NCI-H82 (cell line): ENCODE measurements at places on chromosomes 1 and 21.

DNA sequence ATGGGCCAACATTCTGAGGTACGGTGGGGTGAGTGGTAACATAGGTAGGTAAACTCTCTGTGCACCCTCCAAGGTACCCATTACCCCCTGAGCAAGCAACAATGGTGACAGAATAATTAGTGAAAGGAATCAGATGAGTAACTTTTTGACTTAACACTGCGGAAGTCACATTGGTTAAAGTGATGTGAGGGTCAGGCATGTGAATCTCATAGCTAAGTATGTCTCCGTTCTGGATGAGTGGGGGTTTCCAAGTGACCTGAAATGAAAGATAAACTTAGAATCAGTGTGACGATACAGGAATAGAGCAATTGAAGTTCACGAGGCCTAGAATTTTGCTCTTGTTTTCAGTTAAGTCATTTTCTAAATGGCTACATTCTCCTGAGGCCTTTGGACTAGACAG, 311.7 kb downstream of the KCTD3 start:
- no peak for DNase-seq

- DNase-seq = no peak
These were observed 266.8 kb downstream of the NPHP4 start for GRCh38 chr1:5725406-5725805.

DNA sequence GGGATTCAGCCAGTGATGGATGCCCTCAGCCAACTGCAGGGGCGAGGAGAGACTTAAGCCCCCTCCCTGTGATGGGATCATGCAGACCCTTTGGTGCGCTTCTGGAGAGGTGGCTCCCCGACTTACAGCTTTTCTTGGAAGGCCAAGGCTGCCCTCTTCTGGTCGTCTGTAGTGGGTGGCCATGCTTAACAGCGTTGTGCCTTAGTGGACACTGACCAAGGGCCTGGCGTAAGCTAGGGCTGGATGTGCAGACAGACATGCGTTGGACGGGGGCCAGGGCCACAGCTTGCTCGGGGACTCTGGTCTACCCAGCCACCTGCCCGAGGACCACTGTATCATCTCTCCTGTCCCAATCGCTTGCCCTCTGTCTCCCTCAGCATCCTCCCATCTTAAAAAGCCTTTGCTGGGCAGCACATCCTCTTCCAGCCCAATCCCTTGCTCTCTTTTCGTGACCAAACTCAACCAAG, 5.5 kb downstream of the AZIN2 start:
- DNase-seq = peak; percentile 94

- DNase-seq = peak; percentile 66
These were observed 35.3 kb upstream of the RALGPS2 start for GRCh38 chr1:178689769-178690168.

GRCh38 chr1:237562242-237562823, 328.4 kb downstream of the ZP4 start:
- peak; percentile 95 for DNase-seq

DNA sequence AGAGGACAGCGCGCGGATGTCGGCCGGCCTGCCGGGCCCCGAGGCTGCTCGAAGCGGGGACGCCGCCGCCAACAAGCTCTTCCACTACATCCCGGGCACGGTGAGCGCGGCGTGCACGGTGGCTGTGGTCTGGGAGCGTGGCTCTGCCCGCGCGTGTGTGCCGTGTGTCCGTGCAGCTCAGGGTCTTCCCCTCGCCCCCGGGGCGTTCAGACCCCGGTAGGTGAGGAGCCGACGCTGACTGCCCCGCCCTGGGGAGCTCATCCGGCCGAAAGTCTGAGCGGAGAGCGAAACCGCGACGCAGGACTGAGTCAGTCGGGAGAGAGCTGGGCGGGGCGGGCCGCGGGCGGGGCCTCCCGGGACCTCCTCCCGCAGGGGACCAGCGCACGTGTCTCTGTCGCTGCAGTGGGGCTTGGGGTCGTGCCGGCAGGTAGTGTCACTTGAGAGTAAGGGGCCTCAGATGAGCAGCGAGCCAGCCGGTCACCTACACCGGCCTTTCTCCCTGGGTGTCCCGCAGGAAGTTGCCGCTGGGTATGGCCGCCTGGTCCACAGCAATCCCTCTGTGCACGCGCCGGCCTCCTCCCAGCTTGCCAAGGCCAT, 520 bp downstream of the PLEKHN1 start:
- peak; percentile 63 for DNase-seq

GRCh38 chr1:87887100-87887499, 558.4 kb downstream of the LMO4 start:
- no peak for DNase-seq

- no peak for DNase-seq
These were observed 89.9 kb downstream of the CD247 start for GRCh38 chr1:167428395-167428794.

- DNase-seq = peak; percentile 95
These were observed at the start of the genes CHML and OPN3 for GRCh38 chr1:241640149-241640866. Gene CHML (minus strand): TSS chr1:241640369. CDS start chr1:241635766, 4,603 bp downstream. Gene OPN3 (minus strand): TSS chr1:241640369. CDS start chr1:241640254, 115 bp downstream.

- no peak for DNase-seq
These were observed 35.0 kb upstream of the SCAF4 start for GRCh38 chr21:31766899-31767298.

GRCh38 chr1:66729119-66729518, 23.1 kb upstream of the DYNLT5 start:
- no peak for DNase-seq

DNA sequence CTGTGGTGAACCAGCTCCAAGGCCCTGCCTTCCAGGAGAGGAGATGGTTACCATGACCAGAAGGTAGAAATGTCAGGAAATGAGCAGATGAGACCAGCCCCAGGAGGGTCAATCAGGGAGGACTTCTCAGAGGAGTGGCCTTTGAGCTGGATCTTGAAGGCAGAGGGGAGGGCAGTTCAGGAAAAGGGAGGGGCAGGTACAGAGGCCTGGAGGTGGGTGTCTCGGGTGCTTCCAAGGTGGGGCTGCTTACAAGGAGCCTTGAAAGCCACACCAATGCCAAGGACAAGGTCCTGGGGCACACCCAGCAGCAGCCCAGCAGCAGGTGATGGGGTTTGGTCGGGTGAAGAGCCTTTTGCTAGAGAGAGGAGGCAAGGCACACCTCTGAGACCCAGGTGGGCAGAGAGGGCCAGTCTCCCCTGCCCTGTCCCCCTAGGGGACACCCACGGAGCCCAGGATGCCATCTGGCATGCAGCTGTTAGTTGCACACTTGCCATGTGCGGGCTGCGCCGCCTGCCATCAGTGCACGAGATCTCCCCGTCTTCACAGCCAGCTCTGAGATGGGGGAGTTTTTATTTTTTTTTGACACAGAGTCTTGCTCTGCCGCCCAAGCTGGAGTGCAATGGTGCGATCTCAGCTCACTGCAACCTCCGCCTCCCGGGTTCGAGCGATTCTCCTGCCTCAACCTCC, 18.5 kb downstream of the SLC66A1 start:
- no peak for DNase-seq

GRCh38 chr1:76511558-76512179, 355.6 kb upstream of the ST6GALNAC5 start:
- no peak for DNase-seq

- no peak for DNase-seq
These were observed 290.0 kb upstream of the KAZN start for GRCh38 chr1:14308460-14308859.

DNA sequence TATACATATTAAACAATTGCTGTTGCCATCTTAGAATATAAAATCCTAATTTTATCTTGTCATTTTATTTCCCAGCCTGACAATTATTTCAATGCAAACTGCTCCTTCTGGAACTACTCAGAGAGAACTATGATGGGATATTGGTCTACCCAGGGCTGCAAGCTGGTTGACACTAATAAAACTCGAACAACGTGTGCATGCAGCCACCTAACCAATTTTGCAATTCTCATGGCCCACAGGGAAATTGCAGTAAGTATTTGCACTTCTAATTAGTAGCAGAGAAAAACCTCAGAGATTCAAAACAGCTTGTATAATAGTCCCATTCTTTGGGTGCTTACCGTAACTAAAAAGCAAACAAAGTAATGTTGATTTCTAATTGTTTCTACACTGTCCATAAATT, 167.2 kb downstream of the ADGRL2 start:
- no peak for DNase-seq

GRCh38 chr1:95197616-95198252, 36.3 kb upstream of the RWDD3 start:
- peak; percentile 34 for DNase-seq

GRCh38 chr1:230295367-230295766, 130.8 kb downstream of the PGBD5 start:
- DNase-seq = no peak

DNA sequence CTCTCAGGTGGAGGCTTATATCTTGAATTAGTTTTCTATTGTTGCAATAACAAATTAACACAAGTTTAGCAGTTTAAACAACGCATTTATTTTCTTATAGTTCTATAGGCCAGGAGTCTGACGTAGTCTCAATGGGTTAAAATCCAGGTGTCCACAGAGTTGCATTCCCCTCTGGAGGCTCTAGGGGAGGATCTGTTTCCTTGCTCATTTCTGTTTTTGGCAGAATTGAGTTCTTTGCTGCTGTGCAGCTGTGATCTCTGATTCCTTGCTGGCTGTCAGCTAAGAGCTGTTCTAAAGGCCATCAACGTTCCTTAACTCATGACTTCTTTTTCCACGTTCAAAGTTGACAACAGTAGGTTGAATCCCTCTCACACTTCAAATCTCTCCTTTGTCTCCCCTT, 31.8 kb downstream of the S100A10 start:
- no peak for DNase-seq

- no peak for DNase-seq
These were observed 91.7 kb downstream of the UBE2U start for GRCh38 chr1:64295136-64295535.

GRCh38 chr1:11482701-11483479, 3.9 kb downstream of the DISP3 start:
- DNase-seq = no peak

DNA sequence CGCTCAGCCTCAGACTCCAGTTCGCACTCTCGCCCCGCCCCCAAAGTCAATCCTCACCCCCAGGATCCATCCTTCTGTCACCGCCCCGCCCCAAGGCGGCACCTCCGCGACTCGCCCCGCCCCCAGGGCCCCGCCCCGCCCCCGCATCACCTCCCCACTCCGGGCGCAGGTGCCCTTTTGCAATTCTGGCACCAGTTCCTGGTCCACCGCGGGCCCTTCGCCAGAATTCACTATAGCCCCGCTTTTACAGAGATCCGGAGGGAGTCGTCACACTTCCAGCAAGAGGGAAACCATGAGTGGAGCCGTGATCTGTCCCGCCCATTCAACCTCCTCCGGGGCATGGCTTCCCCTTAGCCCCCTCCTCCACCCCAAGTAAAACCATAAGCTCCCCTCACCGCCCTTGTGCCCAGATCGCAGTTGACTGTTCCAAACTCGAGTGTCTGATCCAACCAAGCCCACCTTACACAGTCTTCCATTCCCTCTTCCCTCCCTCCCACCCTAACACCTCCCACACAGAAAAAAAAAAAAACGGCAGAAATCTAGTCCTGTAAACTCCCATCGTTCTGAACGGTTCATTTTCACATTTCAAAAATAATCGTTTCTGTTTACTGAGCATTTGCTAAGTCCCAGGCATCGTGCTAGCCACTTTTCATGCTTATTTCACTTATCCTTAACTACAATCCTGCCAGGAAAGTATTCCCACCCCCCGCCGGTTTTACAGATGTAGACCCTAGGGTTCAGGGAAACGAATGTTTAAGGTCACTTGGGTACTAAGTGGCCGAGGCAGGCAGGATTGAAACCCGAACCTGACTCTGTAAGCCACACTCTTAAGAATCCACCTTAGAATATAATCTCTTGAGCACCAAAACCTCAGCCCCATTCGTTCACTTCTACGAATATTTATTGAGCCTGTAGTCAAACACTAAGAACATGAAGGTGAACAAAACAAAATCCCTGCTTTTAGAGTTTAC, 1.3 kb upstream of the DNAJC16 start:
- DNase-seq = peak; percentile 89

DNA sequence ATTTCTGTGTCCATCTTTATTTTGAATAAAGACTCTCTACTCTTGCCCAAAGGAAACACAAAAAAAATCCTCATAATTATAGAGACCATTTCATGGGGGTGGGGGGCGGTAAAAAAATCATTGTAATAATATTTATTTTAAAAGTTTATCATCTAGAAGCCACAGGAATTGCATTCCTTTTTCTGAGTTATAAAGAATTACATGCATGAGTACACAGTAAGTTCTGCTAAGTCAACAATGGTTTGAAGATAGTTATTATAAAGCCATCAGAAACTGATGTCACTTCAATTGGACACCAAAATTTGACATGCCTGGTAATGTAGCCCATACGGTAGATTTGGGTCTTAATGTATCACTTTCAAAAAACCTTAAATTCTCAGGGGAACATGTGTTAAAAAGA, 478.1 kb upstream of the NR5A2 start:
- no peak for DNase-seq

DNA sequence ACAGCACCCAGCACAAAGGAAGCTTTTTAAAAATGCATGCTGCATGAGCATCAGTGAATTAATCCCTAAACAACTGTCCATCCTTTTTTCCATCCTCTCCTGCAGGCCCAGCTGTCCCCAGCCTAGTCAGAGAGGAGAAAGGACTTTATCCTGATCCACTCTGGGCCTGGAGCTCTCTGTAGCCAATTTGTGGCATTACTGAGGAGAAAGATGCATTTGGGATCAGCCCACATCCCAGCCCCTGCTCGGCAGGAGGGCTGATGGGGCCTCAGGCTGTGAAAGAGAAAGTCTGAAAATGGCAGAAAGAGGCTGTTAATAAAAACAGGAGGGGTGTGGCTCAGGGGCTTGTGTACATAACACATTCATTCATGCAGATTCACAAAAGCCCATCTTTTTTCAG, 37.5 kb upstream of the ATP2B4 start:
- peak; percentile 86 for DNase-seq

DNA sequence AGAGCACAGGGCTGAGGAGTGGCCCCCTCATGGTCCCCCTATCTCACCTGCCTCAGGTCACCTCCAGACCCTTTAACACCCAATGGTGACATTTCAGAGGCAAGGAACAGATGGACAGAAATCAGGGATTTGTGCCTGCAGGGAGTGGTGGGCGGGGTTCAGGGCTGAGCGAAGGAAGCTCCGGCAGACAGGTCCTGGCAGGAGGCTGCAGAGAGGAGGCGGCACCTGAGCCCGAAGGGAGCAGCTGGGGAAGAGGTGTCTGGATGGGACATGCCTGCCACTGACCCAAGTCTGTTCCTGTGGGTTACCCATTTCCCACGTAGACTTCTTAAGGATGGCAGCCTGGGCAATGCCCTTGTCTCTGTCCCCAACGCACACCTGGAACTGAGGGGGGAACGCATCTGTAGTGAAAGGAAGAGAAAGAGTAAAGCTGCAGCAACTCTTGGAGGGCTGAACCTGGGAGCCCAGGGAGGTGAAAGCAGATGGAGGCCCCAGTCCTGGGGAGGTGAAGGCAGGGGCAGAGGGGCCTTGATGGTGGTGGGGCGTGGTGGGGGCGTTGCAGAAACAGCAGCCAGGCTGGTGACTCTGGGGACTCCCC, 61.6 kb upstream of the ADARB1 start:
- peak; percentile 86 for DNase-seq

DNA sequence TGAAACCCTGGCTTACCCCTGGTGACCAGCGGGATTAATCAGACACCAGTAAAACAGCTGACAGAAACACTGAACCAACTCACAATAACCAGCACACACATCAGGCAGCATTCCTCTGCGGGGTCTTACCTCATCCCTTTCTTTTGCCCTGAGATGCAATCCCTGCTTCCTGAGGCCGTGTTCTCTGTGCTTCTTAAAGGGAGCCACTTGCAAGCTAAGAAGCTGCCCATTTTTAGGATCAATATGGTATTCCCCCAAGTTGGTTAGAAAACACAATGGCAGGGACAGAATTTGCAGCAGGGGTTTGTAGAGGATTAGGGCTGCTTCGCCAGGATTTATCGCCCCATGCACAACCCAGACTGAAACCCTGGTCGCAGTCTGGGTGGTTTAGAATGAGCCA, 74.7 kb upstream of the OLIG2 start:
- DNase-seq = peak; percentile 76

GRCh38 chr1:114457675-114458236, 53.2 kb downstream of the TRIM33 start:
- no peak for DNase-seq

GRCh38 chr1:247297263-247298123, 34.2 kb downstream of the ZNF496 start:
- DNase-seq = no peak
